ENCODE measurements at places on chromosomes 16 and 17. TPM values are rescaled to one million over a fixed set of nuclear protein-coding genes. Genes with fewer than 3 reads are reported as not detected.

NOS2 gene
- 0.22 TPM for total RNA-seq

PRDM7 gene
- not detected for total RNA-seq

DHRS7C gene
- not detected for total RNA-seq

HID1 gene
- total RNA-seq, result 12.7 TPM

CLN3 gene
- 33.9 TPM for total RNA-seq

RASD1 gene
- 1.2 TPM for total RNA-seq

CLEC18B gene
- total RNA-seq, result 0.13 TPM

CCL14 gene
- not detected for total RNA-seq

GHDC gene
- total RNA-seq, result 18.8 TPM

SPATA33 gene
- 13.9 TPM for total RNA-seq

CLDN6 gene
- total RNA-seq, result 0.56 TPM

TRPV3 gene
- 0.30 TPM for total RNA-seq

PRSS33 gene
- not detected for total RNA-seq

EPX gene
- total RNA-seq, result not detected

USH1G gene
- 0.08 TPM for total RNA-seq

FA2H gene
- 27.5 TPM for total RNA-seq

SERPINF2 gene
- 2.3 TPM for total RNA-seq

P4HB gene
- total RNA-seq, result 712 TPM

ATP2C2 gene
- total RNA-seq, result 0.25 TPM

HLF gene
- total RNA-seq, result 0.22 TPM

IL21R gene
- 0.05 TPM for total RNA-seq

COPZ2 gene
- 17.3 TPM for total RNA-seq

FLYWCH1 gene
- 31.8 TPM for total RNA-seq

PLEKHG4 gene
- 15.7 TPM for total RNA-seq

KRT34 gene
- 0.20 TPM for total RNA-seq

FADS6 gene
- not detected for total RNA-seq

CFAP20 gene
- 53.6 TPM for total RNA-seq

UBALD1 gene
- 55.3 TPM for total RNA-seq

GCGR gene
- 0.35 TPM for total RNA-seq

HCRT gene
- total RNA-seq, result not detected

HIGD1B gene
- total RNA-seq, result not detected

CHST6 gene
- total RNA-seq, result 0.22 TPM

CRISPLD2 gene
- total RNA-seq, result 3.1 TPM

TNK1 gene
- 1.9 TPM for total RNA-seq

MRM1 gene
- total RNA-seq, result 17.9 TPM

ADAM11 gene
- 1.3 TPM for total RNA-seq

CCDC154 gene
- total RNA-seq, result 0.34 TPM

CBFA2T3 gene
- 0.36 TPM for total RNA-seq
